ENCODE measurements at places on chromosomes 12 and 14.

DNA sequence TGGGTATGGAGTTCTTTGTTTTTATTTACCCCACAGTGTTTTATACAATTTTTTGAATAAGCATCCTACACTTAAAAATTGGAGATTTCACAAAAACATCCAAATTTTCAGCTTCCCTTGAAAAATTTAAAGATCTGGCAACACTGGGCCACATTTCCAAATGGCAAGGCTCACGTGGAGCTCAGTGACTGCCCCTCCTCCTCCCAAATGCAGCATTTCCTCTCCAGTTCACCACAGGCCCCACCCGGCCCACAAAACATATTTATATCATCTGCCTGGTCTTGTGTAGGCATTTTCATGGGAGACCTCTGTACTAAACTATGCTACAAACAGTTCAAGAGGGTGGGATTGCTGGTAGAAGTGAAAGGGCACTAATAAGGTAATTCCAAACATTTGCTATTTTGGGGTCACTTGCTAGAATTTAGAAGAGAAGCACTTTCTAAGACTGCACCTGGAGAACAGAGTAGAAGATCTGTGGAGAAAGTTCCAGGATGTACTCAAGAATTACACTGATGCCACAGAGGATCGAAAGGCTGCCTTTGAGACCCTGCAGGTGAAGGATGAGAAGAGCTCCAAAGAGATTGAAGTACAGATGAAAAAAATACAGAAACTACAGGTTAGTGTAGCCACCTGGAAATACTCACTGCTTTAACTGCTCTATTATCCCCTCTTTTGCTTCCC is 7.3 kb downstream of the FKBP11 start:
- DNase-seq = no peak

DNA sequence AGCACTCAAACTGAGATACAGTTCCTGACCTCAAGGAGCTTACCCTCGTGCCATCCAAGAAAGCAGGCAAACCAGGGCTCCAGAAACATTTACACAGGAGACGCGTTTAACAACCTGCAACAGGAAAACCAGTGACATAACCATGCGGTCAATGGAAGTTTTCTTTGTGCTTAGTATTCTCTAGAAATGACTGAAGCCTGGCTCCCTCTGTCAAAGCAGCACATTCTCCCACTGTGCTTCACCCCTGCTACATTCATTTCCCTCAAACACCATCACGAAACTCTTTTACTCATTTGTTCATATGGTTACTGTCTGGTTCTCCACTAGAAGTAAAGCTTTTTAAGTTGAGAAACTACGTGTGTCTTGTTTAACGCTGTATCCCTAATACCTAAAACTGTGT is 161.3 kb upstream of the CCND2 start:
- DNase-seq = no peak

- DNase-seq = no peak
Observed at GRCh38 chr14:95656634-95657033, 29.6 kb upstream of the TCL1B start.

DNA sequence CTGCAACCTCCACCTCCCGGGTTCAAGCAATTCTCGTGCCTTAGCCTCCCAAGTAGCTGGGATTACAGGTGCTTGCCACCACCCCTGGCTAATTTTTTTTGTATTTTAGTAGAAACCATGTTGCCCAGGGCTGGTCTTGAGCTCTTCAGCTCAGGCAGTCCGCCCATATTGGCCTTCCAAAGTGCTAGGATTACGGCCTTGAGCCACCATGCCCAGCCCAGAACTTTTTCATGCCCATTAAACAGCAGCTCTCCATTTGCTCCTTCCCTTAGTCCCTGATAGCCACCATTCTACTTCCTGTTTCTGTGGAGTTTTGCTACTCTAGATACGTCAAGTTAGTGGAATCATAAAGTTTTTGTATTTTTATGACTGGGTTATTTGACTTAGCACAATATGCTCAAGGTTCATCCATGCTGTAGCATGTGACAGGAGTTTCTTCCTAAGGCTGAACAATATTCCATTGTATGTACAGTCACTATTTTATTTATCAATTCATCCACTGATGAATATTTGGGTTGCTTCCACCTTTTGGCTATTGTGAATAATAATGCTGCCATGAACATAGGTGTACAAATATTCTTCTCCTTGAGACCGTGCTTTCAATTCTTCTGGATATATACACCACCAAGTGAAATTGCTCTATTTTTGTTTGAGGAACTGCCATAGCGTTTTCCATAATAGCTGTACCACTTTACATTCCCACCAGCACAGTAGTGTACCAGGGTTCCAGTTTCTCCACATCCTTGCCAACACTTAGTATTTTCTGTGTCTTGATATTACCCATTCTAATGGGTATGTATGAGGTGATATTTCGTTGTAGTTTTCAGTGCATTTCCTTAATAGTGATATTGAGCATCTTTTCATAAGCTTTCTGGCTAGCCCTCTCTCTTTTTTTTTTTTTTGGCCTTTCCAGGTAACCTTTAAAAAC is 15.0 kb downstream of the ATF1 start:
- DNase-seq = no peak

DNA sequence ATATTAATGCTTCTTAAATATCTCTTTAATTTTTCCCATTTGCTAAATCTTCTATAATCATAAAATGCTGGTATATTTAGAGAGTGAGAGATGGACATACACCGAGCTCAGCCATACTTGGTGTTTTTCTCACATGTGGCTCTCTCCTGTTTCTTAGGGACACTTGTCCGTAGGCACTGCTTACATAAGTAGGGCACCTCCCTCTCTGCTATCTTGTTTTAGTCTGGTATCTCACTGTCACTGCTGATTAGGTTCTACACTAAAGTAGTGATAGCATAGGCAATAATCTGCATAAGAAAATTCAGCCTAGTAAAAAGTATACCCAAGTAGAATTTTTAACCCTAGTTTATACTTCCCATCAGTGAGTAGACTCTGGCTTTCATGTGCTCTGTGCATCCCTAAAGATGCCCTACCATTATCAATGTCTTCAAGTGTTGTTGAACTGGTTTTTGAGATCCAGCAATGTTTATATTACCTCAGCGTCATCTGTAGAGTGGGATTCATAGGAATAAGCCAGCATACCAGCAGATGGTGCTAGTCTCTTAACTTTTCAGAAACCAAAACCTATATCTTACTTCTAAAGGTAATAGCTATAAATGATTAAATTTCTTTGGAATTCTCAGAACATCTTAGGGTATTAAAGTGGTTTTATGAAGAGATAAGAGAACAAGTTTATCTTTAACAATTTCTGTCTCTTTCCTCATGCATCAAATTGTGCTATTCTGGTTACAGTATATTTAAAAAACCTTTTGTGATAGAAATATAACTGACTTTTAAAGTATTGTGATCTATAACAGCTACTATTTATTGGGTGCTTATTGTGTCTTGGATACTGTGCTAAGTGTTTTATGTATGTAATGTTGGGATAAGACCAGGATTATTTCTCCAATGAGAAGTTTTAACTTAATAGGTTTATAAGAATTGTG is 32.9 kb downstream of the ARID2 start:
- DNase-seq = peak; percentile 68

- DNase-seq = no peak
Observed at GRCh38 chr14:95510804-95511203, 5.6 kb downstream of the SYNE3 start.

DNA sequence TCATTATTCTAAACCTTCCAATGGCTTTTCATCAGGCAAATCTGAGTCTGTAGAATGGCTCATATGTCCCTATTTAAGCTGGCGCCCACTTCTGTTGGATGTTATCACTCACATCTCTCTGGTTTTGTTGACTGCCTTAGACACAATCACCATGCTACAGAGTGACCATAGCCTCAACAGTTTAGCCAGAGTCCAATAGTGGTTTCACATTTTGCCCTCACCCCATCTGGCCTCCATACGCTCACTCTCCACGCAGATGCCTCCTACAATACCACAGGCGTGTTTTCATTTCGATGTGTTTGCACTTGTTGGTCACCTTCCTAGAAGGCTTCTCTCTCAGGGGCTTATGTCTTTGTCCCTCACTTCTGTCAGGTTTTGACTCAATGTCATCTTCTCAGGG is 3.4 kb downstream of the KLRB1 start:
- DNase-seq = no peak

GRCh38 chr12:23001487-23001886 is 376.5 kb downstream of the ETNK1 start:
- no peak for DNase-seq

DNA sequence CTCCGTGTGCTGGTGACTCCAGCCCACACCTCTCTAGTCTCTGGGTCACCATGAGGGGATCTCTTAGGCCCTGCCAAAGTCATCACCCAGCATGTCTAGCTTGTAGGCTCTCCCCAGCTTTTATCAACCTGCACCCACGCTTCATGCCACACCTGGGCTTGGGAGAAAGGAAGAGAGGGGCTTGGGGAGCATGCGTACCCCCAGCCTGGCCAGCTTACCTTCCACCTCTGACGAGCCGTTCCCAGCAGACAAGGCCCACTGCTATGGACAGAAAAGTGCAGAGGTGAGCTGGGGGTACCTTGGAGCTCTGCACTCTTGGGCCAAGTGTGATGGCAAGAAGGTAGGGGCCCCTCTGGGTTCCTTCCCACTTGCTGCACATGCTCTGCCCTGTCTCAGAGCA is 1.7 kb downstream of the PGF start:
- no peak for DNase-seq

DNA sequence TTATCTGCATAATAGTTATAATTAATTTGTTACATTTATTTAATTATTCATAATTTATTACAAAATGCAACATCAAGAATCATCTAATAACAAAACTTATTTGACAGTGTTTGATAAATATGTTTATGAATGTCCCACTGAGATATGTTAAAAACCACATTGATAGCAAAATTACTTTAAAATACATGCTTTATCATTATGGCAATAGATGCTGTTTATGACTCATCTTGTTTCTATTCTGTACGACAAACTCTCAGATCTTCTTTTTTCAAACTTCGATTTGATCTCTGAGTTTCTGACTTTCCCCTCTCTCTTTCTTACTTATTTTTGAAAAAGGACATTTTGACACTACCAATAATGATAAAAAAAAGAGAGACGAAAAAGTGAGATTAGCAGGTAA is 56.8 kb upstream of the LRRK2 start:
- no peak for DNase-seq

DNA sequence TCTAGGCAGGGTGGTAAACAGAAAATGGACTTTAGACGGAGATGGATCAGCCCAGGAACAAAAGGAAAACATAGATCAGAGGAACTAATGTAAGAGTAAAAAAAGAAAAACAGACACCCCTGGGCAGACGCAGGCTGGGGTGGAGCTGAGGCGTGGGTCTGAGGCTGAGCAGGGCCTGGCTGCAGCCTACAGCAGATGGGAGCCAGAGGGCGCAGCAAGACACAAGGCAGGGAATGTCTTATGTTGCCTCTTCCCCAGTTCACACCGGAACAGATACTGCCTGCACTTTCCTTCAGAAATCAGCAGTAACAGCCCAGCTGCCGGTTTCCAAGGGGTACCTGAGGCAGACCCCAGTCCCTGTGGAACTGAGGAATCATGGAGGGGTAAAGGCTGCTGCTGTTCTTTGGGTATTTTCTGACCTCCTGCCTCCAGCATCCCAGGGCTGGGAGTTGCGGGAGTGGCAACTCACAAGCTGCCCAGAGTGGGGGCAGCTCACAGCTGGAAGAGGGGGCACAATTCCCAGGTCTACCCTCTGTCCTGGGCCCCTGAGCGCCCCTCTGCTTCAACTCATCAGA is 9.8 kb downstream of the ZNF605 start:
- no peak for DNase-seq

DNA sequence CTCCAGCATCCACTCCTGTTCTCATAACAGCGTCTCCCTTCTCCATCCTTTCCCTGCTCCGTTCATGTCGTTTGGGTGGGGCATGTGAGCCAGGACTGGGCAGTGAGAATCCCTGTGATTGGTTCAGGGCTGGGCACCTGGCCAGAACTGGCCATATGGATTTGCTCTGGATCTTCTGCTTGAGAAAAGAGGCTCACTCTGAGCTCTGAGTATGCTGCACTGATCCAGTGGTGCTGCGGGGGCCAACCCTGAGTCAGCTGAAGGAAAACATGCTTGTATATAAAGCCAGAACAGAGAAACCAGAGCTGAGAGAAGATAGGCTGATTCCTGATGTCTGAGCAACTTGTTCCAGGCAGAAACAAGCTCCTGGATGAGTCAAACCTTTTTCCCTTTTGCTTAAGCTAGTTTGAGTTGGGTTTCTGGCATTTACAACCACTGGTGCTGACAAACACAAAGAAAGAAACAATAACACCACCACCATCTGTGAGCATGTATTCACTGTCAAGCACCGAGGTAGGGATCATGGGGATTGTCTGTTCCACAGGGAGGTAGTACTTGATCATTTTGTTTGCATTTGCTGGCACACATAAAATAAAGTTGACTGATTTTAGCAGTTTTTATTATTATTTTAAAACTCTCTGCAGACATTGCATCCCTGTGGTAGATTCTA is 14.0 kb upstream of the HPD start:
- DNase-seq = peak; percentile 87

DNA sequence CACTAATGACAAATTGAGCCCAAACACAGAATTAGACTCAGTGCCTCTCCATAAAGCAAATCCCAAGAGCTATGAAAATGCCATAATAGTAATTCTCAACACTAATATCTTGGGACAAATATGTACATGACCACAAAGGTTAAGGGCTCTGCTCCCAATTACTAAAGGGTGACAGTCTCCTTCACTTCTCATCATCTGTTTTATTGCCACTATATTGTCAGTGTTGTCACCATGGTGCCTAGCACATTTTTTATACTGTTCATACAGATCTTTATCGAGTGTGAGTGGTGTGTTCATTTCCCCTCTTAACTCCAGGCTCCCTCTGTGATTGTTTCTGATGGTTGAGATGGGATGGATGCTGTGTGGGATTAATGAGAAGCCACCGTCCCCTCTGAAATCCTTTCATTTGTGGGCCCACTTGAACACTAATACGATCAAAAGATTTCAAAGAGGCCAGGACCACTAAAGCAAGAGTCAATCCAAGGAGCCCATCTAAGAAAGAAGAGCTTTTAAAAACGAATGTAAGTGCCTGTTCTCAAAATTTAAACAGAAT is 277.7 kb downstream of the GXYLT1 start:
- DNase-seq = no peak

DNA sequence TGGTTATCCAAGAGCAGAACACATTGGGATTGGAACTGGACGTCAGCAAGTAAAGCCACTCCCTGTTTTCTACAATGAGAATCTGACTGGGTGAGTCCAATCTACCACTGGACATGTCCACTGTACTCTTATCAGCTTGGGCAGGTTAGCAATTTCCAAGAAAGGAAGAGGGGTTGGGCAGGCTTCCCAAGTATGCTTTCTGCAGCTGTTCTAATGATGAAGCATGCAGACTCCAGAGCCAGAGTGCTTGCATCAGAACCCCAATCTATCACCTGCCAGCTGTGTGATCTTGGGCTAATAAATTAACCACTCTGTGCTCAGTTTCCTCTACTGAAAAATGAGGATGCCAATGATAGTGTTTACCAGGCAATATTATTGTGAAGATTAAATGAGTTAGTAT is 92.0 kb downstream of the EMP1 start:
- no peak for DNase-seq

- DNase-seq = peak; percentile 86
Observed at GRCh38 chr12:55930771-55931316, at the start of gene DGKA. DGKA (plus strand) TSS chr12:55931162; CDS start chr12:55936504, 5,342 bp downstream.

GRCh38 chr12:49550693-49551252 is 11.9 kb downstream of the KCNH3 start:
- DNase-seq = no peak

- DNase-seq = no peak
Observed at GRCh38 chr14:25607192-25607591, 557.2 kb upstream of the STXBP6 start.

- no peak for DNase-seq
Observed at GRCh38 chr14:24887623-24888304, 162.2 kb downstream of the STXBP6 start.

- DNase-seq = no peak
Observed at GRCh38 chr12:119373001-119373400, 38.5 kb downstream of the CCDC60 start.

- DNase-seq = no peak
Observed at GRCh38 chr12:106214571-106214970, 33.2 kb downstream of the CKAP4 start.
